ENCODE measurements at places on chromosomes 11 and 22. TPM values are rescaled to one million over a fixed set of nuclear protein-coding genes. Genes with fewer than 3 reads are reported as not detected.

DNA sequence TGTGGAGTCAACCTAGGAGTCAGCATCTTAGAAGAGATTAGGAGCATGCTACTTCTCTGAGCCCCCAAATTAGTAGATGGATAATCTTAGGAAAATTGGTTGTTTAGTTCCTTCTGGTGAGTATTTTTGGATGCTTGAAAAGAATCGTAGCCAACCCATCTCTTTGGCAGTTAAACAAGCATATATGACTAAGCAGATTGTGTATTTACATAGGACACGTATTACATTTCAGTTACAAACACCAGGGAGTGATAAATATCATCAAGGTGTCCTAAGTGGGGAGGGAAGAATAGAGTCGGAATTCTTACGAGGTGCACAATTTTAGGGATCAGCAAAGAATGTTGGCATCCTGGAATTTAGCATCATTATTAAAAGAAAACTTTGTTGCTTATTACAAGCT is 13.5 kb downstream of the PLET1 start:
- H3K27me3 ChIP-seq: no peaks in the 10 kb centered on the region
- DNase-seq: no peak
- peaks cover 13% of the 10 kb centered on the region for H3K36me3 ChIP-seq
- no peak overlapping the region for H3K27ac ChIP-seq
- H3K4me3 ChIP-seq: no peak overlapping the region

GRCh38 chr11:66126808-66127555 is 56.9 kb downstream of the PACS1 start:
- peak overlapping the region; percentile 51 for H3K4me3 ChIP-seq
- DNase-seq: peak; percentile 73
- peak overlapping the region; percentile 91 for H3K27ac ChIP-seq

- DNase-seq: peak; percentile 87
- H3K27me3 ChIP-seq: no peaks in the 10 kb centered on the region
- H3K4me1 ChIP-seq: peaks cover 51% of the 10 kb centered on the region
- peak within 1 kb of the TSS; percentile 87 for H3K4me3 ChIP-seq
- peaks cover 2% of the 10 kb centered on the region for H3K36me3 ChIP-seq
These were observed at the start of gene ALKBH8 for GRCh38 chr11:107565219-107565937. Gene ALKBH8 (minus strand): TSS chr11:107565735. CDS start chr11:107560893, 4,842 bp downstream.

- peaks cover 54% of the 10 kb centered on the region for H3K4me1 ChIP-seq
- H3K36me3 ChIP-seq: no peaks in the 10 kb centered on the region
- H3K4me3 ChIP-seq: no peak overlapping the region
- no peak overlapping the region for H3K27ac ChIP-seq
- no peaks in the 10 kb centered on the region for H3K27me3 ChIP-seq
These were observed 10.9 kb downstream of the HOATZ start for GRCh38 chr11:111525456-111525855.

- H3K27ac ChIP-seq: no peak overlapping the region
- no peak for DNase-seq
- no peaks in the 10 kb centered on the region for H3K36me3 ChIP-seq
- H3K27me3 ChIP-seq: peaks cover 16% of the 10 kb centered on the region
These were observed 12.2 kb upstream of the GSTP1 start for GRCh38 chr11:67571443-67571842.

DNA sequence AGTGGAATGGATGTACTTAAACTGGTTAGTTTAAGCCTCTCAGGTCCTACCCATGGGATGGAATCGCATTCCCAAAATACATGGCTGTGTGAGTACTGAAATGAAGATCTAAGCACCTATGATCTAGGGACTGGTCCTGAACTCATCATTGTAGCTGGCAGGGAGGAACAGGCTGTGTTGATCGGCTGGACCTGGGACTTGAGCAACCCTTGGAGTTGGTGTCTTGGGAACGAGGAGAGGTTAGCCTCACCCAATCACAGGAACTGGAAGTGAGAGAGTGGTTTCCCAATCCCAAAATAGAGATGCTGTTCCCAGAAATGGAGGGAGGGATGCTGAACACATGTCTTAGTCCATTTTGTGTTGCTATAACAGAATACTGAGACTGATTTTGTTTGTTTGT is 16.4 kb upstream of the ASCC2 start:
- H3K27ac ChIP-seq: no peak overlapping the region
- no peaks in the 10 kb centered on the region for H3K4me1 ChIP-seq
- DNase-seq: no peak
- H3K36me3 ChIP-seq: no peaks in the 10 kb centered on the region
- H3K4me3 ChIP-seq: no peak overlapping the region
- H3K27me3 ChIP-seq: no peaks in the 10 kb centered on the region

GRCh38 chr11:9448576-9449352 is 12.0 kb upstream of the ZNF143 start:
- H3K27me3 ChIP-seq: no peaks in the 10 kb centered on the region
- H3K27ac ChIP-seq: no peak overlapping the region
- no peak for DNase-seq
- H3K4me1 ChIP-seq: peaks cover 11% of the 10 kb centered on the region
- H3K36me3 ChIP-seq: peaks cover 38% of the 10 kb centered on the region
- H3K4me3 ChIP-seq: no peak overlapping the region

- no peaks in the 10 kb centered on the region for H3K27me3 ChIP-seq
- no peak overlapping the region for H3K4me3 ChIP-seq
- no peaks in the 10 kb centered on the region for H3K36me3 ChIP-seq
- DNase-seq: no peak
These were observed 897.3 kb downstream of the METTL15 start for GRCh38 chr11:29005401-29005980.

GRCh38 chr11:101553891-101554292 is 29.9 kb downstream of the TRPC6 start:
- no peaks in the 10 kb centered on the region for H3K36me3 ChIP-seq
- no peaks in the 10 kb centered on the region for H3K27me3 ChIP-seq
- H3K4me3 ChIP-seq: no peak overlapping the region

DNA sequence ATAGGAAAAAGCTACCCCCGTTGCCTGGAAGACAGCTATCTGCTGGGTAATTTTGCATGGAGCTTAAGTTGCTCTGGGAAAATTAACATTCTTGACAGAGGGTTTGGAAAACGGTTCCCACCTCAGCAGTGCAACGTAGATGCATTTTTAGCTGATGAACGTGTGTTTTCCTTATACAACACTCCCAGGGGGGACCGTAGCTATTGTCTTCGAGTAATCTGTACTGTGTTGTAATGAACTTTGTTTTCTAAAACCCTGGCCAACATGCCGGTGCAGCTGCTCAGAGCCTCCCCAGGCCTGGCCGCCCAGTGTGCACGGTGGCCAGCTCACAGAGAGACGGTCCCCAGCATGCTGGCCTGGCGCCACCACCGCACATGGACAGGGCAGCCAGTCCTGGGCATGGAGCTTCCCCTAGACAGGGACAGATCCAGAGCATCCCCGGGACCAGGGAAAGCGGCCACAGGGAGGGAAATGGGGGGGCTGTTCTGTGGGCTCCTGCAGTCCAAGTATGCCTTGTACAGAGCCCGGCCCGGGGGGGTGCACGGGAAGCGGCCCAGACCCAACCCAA is 2.2 kb downstream of the TNNT3 start:
- no peak overlapping the region for H3K4me3 ChIP-seq
- no peak for DNase-seq
- H3K36me3 ChIP-seq: no peaks in the 10 kb centered on the region
- H3K27me3 ChIP-seq: no peaks in the 10 kb centered on the region
- no peak overlapping the region for H3K27ac ChIP-seq
- peaks cover 6% of the 10 kb centered on the region for H3K4me1 ChIP-seq

GRCh38 chr11:7154881-7155361 is 66.1 kb downstream of the RBMXL2 start:
- peaks cover 2% of the 10 kb centered on the region for H3K4me1 ChIP-seq
- no peaks in the 10 kb centered on the region for H3K27me3 ChIP-seq
- no peaks in the 10 kb centered on the region for H3K36me3 ChIP-seq
- DNase-seq: no peak
- no peak overlapping the region for H3K4me3 ChIP-seq

- no peak overlapping the region for H3K4me3 ChIP-seq
- peaks cover 8% of the 10 kb centered on the region for H3K27me3 ChIP-seq
- DNase-seq: no peak
- H3K36me3 ChIP-seq: no peaks in the 10 kb centered on the region
These were observed 23.9 kb downstream of the SMC1B start for GRCh38 chr22:45389546-45389945.

- H3K27me3 ChIP-seq: peaks cover 7% of the 10 kb centered on the region
- H3K4me3 ChIP-seq: peak overlapping the region; percentile 27
- H3K27ac ChIP-seq: peak overlapping the region; percentile 45
These were observed 163.4 kb upstream of the NCAM1 start for GRCh38 chr11:112797648-112798293.

GRCh38 chr22:30190574-30190973 is 56.0 kb downstream of the LIF start:
- peaks cover 95% of the 10 kb centered on the region for H3K4me1 ChIP-seq
- peak overlapping the region; percentile 54 for H3K4me3 ChIP-seq
- H3K27me3 ChIP-seq: no peaks in the 10 kb centered on the region
- H3K27ac ChIP-seq: peak overlapping the region; percentile 91

DNA sequence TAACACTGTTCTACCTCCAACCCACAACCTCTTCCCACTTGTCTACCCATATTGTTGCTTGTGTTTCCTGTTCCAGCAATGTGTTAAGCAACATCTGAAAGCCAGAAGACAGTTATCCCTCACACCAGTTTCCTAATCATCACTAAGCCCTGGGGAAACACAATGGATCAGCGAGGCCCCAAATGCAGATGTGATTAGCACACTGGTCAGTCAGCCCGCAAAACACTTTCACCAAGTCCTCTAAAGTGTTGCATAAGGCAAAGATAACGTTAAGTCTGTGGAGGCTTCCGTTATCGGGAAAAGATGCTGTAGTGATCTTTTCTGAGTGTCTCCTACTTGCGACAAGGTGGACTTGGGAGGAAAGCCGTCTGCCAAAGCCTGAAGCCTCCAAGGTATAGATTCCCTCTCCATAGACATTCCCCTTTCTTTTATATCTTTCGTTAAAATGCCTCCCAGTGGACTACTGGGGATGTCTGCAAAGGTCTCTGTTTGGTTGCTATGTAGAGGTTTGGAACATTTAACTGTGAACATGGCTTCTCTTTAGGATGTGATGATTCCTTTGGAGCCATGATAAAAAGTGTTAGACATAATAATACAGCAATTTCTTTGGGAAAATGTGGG is at the start of gene MS4A3:
Gene MS4A3, plus strand, starts transcription at position 317 of the 621 bp plus-strand sequence. CDS start 4,496 bp downstream, outside the sequence.
- H3K4me1 ChIP-seq: no peaks in the 10 kb centered on the region
- H3K27ac ChIP-seq: no peak within 1 kb of the TSS
- H3K36me3 ChIP-seq: no peaks in the 10 kb centered on the region
- no peak for DNase-seq

- H3K27ac ChIP-seq: no peak overlapping the region
- no peaks in the 10 kb centered on the region for H3K36me3 ChIP-seq
- no peaks in the 10 kb centered on the region for H3K27me3 ChIP-seq
- no peak overlapping the region for H3K4me3 ChIP-seq
- DNase-seq: no peak
- H3K4me1 ChIP-seq: no peaks in the 10 kb centered on the region
These were observed 239.2 kb upstream of the LARGE1 start for GRCh38 chr22:34159491-34159890.

DNA sequence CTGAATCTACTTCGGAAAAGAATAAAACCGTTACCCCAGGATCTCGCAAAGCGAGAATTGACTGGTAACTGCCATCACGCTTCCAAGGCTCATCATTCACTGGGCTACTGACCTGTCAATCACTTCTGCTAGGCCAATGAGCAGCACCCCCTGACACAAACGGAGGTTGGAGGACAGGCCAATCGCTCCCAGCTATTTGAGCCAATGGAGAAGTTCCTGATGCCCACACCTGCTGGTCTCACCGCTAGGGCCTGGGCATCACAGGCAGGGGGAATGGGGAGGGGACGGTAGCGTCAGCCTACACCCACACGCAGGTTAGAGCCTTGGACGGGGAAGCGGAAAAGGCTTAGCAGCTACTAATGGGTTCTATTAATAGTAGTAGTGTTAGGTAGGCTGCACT is 56.7 kb upstream of the CHST1 start:
- no peaks in the 10 kb centered on the region for H3K36me3 ChIP-seq
- H3K4me3 ChIP-seq: no peak overlapping the region

DNA sequence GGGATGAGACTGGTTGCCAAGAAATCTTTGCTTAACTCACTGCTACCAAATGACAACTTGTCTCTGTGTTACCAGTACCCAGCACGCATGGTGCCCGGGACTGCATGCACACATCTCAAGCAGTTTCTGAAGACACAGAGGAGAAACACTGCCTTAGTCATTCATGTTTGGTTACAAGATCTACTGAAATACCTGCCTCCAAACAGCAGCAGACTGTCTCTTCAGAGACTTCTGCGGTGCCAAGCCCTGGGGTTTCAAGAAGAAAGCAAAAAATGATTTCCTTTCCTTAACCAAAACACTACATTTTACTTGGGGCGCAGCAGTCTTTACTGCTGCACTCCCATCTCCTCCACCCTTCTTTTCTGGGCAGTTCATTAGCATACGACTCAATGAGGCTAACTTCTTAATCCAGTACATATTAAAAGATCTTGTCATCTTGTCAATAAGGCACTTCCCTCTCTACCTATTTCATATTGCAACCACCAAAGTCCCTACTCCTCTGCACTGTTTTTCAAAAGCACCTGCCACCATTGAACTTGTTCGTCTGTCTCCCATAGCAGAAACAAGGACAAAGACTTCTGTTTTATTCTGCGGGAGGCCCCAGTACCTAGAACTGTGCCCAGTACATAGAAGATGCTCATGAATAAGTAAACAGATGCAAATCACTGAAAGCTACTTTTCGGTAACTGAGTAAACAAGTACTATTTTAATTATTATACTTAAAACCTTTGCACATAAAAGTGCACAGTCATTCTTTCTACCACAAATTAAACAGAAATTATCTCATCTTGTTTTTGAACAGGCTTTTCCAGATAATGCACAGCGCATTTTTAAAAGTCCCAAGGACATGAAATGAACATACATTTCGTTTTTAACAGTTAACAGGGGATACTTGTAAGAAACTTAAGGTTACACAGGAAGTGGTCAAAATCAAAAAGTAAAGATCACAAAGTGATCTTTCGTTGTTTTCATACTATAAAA is 4.0 kb downstream of the NAP1L4 start:
- DNase-seq: peak; percentile 63
- peak overlapping the region; percentile 100 for H3K4me3 ChIP-seq
- no peaks in the 10 kb centered on the region for H3K27me3 ChIP-seq
- H3K36me3 ChIP-seq: peaks cover 68% of the 10 kb centered on the region

DNA sequence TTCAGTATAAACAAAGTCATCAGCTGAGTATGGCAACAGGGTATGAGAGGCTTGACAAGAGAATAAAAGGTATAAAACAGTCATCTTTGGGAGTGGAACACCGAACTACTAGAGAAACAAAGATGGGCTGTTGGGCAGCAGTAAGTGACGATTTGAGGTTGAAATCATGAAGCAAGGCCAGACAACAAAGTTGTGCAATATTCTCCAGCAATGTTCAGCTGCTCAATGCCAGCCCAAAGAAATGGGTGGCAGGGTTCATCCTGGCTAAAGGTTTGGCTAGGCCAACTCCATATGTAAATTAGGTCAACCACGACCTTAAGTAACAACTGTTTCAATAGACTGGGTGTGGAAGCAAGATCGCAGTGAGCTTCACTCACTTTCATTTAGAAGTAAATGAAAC is 6.2 kb downstream of the APIP start:
- H3K27me3 ChIP-seq: no peaks in the 10 kb centered on the region
- DNase-seq: no peak
- H3K4me3 ChIP-seq: no peak overlapping the region
- H3K36me3 ChIP-seq: peaks cover 16% of the 10 kb centered on the region
- H3K27ac ChIP-seq: no peak overlapping the region
- peaks cover 10% of the 10 kb centered on the region for H3K4me1 ChIP-seq

The WBP2NL gene
- total RNA-seq: 1.3 TPM

The XBP1 gene
- total RNA-seq: 229 TPM

The SERPIND1 gene
- not detected for total RNA-seq

The OTOG gene
- total RNA-seq: not detected

The TENM4 gene
- total RNA-seq: not detected

The SOX6 gene
- total RNA-seq: not detected

Data from activated CD8-positive, alpha-beta T cell treated with anti-CD3 and anti-CD28 coated beads, Interleukin-2, amount 10 ng/mL, durations not matched to agents 7 days and 5 days (primary cell).